ENCODE measurements at places on chromosomes 12 and 14.

- no peak for DNase-seq
Measured at GRCh38 chr12:113416091-113416754, 6.0 kb upstream of the SDSL start.

DNA sequence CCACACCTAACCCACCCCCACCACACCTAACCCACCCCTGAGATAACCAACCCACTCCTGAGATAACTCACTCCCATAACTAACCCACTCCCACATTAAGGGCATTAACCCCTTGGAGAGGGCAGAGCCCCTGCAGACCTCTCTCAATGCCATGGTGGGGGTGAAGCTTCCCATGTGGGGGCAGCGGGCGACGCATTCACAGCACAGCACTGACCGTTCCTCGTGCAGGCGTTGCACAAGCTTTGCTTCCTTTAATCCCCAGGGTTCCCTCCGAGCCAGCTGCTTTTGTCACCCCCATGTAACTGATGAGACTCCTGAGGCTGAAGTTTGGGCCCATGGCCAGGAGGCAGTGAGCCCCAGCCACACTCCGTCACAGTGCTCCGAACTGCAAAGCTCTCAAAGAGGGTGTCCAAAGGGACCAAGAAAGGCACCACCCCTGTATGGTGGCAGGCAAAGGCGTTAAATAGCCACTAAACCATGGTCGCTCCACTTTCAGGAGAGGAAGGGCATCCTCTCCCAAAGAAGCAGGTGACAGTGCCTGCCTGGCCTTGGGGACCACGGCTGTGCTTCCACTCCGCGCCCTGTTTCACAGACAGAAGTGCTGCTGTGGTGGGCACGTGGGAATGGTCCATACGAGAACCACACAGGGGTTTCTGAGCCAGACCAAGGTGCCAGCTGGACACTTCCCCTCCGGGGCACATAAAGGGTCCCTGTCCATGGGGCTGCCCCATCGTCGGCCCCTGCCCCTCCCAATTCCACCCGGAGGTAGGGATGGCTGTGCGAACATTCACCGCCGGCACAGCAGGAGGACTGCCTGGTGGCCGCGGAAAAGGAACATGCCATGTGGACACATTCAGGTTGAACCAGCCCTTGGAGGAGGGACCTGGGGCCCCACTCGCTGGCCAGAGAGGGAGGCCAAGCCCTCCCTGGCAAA is 28.3 kb downstream of the GALNT9 start:
- no peak for DNase-seq

DNA sequence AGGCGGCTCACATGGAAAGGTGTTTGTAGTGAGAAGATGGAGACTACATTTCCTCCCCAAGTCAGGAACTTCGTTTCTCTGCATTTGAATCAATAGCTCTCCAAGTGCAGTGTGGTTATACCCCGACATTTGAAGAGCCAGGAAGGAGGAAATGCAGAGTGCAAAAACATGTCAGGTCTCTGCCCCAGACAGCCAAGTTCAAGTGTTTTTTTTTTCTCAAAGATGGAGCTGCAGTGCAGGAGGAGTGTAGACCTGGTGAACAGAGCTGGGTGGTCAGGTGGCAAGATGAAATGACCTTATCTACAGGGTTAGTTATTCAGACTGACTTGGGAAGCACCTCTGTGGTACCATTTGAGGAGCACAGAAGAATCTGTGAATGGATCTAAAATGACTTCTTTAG is 21.3 kb downstream of the MLXIP start:
- DNase-seq: no peak

- DNase-seq: no peak
Measured at GRCh38 chr12:81942594-81942993, 183.4 kb upstream of the PPFIA2 start.

- DNase-seq: peak; percentile 30
Measured at GRCh38 chr14:45252366-45253069, 484 bp downstream of the MIS18BP1 start.

DNA sequence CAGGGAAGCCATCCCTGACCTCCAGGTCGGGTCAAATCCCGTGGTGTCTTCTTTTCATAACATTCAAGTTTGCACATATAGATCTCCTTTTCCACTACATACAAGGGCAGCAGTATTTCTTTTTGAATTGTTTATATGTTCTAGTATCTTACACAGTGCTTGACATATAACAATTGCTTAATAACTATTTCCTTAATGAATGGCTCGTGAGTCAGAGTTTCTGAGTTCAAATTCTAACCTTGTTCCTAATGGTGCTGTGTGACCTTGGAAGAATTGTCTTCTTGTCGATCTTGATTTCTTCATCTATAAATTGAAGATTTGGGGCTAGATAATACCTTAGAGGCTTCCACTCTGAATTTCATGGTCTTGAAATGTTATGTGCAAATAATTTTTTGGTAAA is 57.2 kb upstream of the PELI2 start:
- no peak for DNase-seq

DNA sequence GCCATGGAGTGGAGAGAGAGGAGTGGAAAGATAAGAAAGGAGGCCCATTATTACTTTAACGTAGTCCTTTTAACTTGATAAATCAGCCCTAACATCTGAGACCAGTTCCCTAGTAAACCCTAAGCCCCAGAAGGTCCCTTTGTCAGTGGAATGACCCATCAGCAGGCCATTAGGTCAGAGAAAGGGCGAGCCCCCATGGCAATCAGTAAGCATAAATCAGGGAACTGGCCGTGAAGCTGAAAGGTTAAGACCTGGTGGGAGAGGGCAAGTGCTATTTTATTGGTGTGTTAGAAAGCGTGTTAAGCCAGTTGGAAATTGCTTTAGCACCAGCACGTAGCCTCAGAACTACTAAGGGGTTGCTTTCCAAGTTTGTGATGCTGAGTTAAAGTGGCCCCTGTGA is 708.0 kb downstream of the BCL11B start:
- DNase-seq: no peak

GRCh38 chr12:3148366-3149000 is 71.3 kb downstream of the TSPAN9 start:
- DNase-seq: no peak

DNA sequence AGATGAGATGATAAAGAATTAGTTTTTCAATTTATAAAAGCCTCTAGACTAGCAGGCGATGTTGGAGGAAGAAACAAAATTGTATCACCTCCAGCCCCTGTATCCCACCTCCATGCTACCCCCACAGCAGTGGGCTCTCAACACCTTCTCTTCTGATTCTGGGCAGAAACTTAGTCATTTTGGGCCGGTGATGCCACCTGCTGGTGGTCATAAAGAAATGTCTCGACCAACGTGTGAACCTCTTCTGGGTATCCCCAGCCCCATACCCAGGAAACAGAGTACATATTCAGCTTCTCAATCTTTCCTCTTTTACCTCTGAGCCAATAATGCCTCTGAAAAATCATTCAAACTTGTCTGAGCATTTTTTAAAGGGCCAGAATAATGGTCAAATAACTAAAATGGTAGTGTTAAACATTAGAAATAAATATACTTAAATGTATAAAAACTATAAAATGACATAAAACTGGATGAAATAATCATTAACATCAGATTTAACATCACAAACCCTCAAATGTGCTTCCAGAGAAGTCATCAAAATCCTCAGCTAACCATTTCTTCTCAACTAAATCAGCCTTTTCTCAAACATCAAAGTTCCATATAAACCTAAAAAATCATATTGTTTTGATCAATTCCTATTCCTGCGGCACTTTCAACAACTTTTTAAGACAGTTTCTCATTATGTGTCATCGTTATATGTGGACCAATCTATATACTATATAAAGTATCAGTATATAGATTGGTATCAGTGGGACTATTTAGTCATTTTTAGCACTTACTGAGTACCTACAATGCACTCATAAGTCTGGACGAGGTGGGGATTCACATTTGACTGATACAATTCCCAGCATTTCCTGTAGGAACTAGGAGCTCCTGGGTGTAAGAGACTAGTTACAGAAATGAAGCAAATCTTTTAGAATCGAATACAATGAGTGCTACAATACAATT is 69.4 kb downstream of the ATXN2 start:
- peak; percentile 67 for DNase-seq

GRCh38 chr12:119674560-119674959 is 6.6 kb downstream of the PRKAB1 start:
- DNase-seq: no peak

Measured in stimulated activated CD4-positive, alpha-beta T cell treated with anti-CD3 and anti-CD28 coated beads, Interleukin-2, amount 100 ng/mL, for 24 hours (primary cell).